ENCODE measurements at places on chromosomes 5 and 9.
A peak's percentile ranks its signal among the peaks of the same experiment; 100 is the strongest.

DNA sequence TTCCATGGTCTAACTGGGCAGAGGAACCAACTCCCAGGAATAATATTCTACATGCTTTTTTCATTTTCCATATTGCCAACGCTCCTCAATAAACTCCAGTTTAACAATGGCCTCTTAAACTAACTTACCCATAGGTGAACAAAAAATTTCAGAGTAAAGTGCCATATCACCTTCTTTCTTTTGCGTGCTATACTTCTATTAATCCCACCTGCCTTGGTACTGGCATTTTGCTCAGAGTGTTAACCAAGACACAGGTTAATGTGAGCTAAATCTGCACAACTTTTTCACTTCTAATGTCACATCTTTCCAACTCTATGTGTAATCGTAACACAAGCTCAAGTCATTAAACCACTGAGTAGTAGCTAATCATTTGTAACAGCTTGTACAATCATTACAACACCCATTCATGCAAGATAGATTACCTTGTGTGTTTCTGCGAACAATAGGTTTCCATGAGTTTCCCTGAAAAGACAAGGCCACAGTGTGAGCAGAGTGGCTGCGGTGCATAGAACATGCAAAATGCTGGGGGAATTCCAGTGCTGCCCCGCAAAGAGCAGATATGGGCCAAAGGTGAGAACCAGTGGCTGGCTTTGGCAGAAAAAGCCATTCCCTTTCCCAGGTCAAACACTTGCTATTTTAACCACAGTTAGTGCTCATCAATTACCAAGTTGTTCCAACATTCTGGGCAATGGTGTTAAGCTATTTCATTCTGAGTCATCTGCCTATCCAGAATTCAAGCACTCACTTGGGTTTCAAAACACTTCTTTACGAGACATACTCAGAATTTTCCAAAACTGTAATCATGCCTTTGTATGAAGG is 42.8 kb downstream of the TIMD4 start:
- peak; percentile 73 for DNase-seq

DNA sequence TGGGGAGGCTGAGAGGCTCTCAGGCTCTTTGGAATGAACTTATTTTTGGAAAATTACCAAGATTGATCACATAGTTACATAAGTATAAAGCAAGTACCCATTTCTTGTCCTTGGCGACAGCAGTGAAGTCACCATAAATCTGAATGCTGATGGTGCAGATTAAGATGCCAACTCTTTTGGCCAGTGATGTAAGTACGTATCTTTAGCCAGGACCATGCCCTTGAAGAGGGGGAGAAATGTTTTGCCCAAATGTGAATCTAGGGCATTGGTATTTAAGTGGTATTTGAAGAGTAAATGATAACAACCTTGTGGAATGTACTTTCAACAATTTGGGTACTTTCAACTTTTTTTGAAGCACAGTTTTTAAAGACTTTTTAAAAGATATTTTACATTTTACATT is 68.2 kb upstream of the RAD23B start:
- DNase-seq = no peak

- DNase-seq = peak; percentile 39
These were observed 15.7 kb downstream of the TMEM8B start for GRCh38 chr9:35844628-35845270.

DNA sequence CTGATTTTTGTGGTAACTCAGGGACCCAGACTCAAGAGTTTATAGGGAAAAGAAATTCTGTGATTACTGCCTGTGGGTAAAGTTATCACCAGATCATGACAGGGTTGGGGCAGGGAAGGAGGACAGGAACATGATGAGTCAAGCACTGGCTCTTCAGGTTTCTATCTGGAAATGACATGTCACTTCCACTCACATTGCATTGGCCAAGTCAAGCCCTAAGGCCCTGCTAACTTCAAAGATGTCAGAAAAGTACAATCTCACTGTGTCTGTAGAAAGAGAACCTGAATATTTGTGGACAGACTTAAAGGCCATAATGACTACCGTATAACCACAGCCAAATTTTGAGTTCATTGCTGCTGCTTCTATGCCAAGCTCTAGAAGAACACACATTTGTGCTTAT is 187.7 kb downstream of the TLE4 start:
- peak; percentile 91 for DNase-seq

- no peak for DNase-seq
These were observed 20.9 kb downstream of the DUSP1 start for GRCh38 chr5:172749881-172750633.

- no peak for DNase-seq
These were observed 18.3 kb upstream of the MSANTD3 start for GRCh38 chr9:100408546-100409175.

GRCh38 chr5:78540335-78541085 is 108.1 kb downstream of the LHFPL2 start:
- no peak for DNase-seq

DNA sequence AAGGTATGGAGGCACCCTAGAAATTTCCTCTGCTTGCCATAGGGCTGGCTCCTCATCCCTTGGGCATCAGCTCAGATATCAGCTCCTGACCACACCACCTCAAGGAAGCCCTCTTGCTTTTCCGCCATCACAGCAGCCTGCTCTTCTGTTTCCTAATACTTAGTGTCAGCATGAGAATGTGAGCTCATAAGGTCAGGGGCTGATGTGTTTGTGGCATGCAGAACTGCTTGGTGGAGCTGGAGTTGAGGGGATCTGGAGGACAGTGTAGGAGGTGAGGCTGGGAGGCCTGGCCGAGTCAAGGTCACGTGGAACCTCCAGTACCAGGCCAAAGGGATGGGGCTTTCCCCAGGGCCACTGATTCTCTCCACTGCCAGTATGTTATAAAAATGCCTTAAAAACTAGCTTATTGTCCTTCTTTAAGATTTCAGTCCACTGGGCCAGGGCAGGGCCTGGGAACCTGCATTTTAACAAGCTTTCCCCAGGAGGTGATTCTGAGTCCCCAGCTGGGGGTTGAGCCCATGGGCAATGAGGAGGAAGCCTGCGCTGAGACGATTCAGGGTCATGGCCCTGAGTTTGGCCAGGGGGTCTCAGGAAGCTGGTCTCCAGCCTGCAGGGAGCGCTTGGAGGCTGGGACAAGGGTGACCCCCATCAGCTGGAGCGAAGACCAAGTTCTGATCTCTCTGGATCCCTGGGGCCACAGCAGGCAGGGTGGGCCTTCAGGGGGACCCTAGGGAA is 28.6 kb downstream of the DAB2IP start:
- DNase-seq = no peak

DNA sequence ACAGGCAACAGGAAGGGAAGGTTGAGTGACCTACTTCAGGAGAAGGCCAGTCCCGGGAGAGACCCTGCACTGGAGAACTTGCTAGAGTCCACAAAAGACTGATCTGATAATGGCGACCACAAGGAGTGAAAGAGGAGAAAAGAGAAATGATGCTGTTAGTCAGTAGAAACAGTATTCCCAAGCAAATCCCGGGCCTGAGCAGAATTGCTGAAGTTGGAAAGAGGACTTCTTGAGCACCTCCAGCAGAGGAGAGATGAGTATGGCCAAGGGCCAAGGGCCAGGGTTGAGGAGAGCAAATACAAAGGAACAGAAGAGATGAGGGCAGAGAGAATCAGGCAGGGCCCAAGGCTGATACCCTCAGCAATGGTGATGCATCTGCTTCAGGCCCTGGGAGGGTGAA is 392.2 kb downstream of the EBF1 start:
- DNase-seq = no peak

GRCh38 chr9:92147030-92147851 is 32.0 kb upstream of the SPTLC1 start:
- DNase-seq = peak; percentile 90
